Fibroblast of gingiva (primary cell): ENCODE measurements at places on chromosomes 6 and 20.

DNA sequence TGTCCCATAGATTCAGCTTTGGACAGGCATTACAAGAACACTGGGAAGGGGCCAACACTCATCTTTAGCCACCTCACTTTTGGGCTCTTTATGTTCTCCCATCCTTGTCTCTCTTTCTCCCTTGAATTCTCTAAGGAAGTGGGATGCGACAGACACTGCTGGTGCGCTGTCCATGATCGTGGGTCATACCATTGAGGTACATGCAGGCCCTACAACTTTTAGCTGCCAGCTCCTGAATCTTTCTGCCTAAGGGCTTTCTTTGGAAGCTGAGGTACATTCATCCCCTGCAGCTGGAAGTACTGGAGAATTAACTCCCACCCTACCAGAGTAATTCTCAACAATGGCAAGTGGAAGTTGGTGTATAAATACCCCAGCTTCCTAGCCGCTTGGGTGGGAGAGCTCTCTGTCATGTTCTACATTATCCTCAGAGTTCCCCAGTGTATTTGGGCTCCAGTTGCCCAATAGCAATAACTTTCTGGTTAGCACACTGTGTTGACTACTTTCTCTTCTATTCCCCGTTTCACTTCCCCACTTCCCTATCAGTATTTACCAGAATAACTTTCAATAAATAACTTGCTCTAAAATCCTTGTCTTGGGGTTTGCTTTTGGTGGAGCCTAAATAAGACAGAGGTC is 309.4 kb upstream of the RNF24 start:
- DNase-seq = no peak

GRCh38 chr20:42155586-42155985 is 537.4 kb upstream of the CHD6 start:
- DNase-seq = no peak

DNA sequence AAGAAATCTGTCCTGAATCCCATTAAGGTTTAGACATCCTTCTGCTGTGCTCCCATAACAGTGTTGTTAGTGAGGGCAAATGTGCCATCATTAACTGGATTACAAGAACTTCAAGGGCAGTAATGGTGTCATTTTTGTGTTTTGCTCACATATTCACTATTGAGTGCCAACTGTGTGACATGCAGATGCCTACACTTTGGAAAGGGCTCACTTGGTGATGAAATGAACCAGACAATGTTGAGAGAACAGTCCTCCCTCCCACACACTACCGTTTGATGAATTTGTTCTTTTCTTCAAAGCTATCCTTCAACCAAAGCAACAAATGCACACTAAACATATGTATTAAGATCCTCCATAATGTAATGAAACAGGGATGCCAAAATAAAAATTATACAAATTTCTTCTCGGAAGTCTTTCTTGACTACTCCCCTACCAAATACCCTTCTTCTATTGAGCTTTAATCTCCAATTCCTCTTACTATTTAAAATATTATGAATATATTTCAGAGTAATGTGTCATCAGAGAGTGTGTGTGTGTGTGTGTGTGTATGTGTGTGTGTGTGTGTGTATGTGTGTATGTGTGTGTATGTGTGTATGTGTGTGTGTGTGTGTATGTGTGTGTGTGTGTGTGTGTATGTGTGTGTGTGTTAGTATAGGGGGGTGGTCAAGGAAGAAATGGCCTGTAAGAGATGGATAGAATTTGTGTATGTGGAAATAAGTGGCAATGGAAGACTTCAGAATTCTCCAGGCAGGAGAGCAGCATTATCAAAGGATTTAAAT is 92.3 kb upstream of the ENPP5 start:
- peak; percentile 5 for DNase-seq

DNA sequence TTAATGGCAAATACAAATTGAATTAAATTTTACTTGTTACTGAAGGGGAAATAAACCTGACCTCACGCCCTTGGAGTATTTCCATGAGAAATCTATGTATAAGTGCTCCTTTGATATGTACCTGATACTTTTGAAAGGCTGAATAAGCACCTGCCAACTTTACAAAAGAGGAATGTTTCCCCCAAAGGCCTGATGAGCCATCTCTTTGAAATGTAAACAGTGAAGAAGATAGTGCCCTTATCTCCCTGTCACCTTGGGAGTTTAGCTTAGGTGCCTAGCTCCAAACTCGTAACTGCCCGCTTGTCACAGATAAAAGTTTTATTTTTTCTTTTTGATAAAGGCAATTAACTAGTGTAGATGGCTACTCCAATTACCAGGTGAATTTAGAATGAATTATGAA is 1.1 kb upstream of the ZNF343 start:
- DNase-seq = no peak

- DNase-seq = no peak
These were observed 135.6 kb downstream of the HIVEP1 start for GRCh38 chr6:12147557-12148316.

DNA sequence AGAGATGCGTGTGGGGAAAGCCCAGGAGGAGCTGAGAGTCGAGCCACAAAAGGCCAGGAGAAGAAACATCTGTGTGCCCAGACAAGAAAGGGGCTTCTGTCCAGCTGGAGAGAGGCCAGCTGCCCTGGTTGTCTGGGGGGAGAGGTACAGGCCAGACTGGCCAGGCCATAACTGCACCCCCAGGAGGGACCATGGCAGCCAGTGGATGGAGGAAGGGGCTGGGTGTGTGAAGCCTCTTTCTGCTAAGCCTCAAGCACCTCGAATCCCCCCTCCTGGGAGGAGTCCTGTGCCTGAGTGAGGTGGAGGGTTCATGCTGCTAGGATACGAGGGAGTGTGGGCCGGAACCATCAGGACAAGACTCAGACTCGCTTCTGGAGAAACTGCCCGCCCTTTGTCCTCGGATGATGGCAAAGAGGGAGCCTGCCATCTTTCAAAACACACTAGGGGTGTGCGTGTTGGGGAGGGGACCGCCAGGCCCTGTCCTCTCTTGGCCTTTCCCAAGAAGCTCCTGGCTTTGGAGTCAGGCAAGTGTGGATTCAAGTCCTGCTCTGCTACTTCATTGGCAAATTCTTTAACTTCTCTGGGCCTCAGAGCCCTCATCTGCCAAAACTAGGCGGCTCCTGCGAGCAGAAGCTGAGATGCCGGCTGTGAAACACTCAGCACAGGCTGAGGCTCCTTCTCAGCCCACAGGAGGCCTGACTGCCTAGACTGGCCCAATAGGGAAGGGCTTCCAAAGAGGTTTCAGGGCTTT is 90.3 kb downstream of the ASXL1 start:
- DNase-seq = no peak

DNA sequence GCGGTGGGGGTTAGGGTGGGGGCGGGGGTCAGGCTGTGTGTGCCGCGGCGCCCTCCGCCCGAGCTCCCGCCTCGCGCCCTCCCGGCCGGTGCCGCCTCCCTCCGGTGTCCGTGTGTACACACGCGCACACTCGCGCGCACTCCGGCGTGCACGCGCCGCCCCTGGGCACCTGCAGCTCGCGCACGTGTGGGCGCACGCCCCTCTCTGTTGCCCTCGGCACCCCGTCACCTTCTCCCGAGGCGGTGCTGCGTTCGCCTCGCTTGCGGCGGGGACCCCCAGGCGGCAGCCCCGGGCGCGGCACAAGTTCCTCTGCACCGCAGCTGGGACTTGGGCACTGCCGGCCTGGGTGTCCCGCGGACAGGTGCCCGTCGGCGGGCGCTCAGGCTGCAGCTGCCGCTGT is 525 bp downstream of the MACROD2 start:
- DNase-seq = no peak

GRCh38 chr6:151409260-151409659 is 17.9 kb upstream of the ZBTB2 start:
- DNase-seq = no peak

GRCh38 chr6:72579865-72580264 is 42.0 kb upstream of the KCNQ5 start:
- DNase-seq = no peak

DNA sequence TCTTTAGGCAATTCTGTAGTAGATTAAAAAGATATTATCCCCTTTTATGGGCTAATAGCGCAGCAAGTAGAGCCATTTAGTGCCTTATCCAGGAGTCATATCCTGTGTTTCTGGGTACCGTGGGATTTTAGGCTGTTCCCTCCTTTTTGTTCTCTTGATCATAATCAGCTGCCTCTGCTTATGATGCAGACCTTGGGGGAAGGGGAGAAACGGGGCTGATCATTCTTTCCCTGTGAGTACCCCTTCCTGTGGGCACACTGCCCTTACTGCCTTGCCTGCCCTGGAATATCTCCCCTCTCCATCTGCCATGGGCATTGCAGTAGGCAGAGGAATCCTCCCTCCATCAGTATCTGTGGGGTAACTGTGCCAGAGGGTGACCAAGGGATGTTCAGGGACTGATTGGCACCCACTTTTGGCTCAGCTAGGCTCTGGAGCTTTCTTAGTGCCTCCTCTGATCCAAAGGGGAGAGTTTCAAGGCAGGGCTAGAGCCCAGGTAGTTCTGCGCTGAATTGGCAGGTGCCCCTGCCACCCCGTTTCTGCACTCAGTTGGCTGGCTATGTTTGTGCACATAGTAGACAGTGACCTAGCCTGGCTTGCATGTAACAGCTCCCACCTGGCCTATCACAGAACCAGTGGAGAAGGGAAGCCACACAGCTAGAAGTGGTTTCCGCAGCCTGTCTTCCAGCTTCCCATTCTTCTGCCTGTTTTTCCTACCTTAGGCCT is 103.3 kb downstream of the FIG4 start:
- DNase-seq = peak; percentile 16

DNA sequence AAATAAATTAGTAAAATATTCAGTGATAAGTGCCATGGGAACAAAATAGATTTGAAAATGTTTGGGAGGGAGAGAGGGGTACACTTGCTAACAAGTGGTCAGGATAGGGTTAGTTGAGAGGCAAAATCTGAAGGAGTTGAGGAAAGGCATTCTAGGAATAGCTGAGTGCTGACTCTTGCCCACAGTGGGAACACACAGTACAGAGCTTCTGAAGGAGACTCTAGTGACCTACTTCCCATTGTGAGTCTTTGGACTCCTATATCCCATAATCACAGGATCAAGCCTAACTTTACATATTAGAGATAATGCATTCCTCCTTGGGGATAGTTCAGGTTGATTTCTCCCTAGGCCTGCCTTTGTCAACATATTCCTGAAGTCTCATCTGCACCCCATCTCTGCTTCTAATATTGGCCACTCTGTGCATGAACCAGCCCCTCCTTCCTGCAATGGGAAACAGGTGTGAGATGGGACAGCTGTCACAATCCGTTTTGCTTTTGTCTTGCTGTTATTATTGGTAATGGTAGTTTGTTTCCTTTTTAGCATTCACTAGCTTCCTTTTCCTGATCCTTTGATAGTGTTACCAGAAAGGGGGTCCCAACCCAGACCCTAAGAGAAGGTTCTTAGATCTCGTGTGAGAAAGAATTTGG is 2.6 kb upstream of the TRIM38 start:
- DNase-seq = peak; percentile 21

DNA sequence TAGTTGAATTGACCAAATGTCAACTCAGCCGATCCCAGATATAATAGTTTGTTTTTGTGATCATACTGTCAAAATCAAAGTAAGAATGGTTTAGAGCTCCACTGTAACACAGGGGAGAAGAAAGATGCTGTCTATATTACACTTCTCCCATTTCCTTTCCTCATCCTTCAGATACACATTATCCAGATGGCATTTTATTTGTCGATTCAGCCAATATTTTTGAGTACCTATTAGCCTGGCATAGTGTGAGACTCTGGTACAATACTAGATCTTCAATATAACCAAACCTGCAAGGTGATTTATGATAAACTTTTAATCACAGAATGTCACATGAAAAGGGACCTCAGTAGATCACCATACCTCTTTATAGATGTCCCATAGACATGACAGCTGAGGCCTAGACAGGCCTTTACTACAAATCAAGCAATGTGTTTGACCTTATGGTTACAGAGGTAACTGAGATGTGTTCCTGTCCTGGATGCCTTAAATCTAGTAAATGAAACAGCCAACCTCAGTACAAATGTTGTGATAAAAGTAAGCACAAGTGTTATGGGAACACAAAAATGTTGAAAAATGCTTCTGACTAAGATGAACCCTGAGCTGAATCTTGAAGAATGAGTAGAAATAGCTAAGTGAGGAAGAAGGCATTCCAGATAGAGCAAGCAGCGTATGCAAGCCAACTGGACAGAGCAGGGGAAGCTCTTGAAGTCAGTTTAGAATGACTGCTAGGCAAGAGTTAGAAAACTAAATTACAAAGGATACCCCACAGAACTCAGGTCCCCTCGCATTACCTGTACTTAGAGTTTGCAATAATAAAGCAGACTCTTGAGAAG is 1.9 kb downstream of the FBXO9 start:
- peak; percentile 7 for DNase-seq

DNA sequence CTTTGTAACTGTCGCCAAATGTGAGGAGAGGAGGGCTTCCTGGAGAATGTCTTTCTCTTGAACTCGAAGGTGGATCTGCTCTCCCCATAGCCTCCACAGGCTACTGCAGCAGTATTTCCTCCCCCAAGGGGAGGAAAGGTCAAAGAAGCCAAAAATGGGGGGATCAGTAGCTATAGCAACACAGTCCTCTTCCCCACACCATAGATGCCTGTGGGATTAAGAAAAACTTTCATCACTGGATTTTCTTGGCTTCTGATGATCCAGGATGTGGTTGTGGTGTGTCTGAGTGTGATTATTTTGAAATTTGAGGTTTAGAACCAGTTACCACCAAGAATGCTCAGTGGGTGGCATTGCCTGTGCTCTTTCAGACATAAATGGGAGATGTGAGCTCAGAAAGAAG is 140.1 kb upstream of the SPACA1 start:
- DNase-seq = peak; percentile 31

- no peak for DNase-seq
These were observed 119.0 kb upstream of the GLP1R start for GRCh38 chr6:38929560-38929959.
